ENCODE measurements at places on chromosomes 7 and 10.
A peak's percentile ranks its signal among the peaks of the same experiment; 100 is the strongest.

GRCh38 chr7:4205828-4206227 lies 476.3 kb upstream of the FOXK1 start:
- no peak for DNase-seq

DNA sequence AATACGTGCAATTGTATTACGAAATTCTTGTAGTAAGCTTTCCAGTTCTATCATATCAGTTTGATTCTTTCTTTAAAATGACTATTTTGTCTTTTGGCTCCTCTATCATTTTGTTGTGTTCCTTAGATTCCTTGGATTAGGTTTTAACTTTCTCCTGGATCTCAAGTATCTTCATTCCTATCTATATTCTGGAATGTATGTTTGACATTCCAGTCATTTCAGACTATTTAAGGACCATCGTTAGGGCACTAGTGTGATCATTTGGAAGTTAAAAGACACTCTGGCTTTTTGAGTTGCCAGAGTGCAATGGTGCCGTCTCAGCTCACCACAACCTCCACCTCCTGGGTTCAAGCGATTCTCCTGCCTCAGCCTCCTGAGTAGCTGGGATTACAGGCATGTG lies 45.7 kb upstream of the SFTPD start:
- DNase-seq = no peak

DNA sequence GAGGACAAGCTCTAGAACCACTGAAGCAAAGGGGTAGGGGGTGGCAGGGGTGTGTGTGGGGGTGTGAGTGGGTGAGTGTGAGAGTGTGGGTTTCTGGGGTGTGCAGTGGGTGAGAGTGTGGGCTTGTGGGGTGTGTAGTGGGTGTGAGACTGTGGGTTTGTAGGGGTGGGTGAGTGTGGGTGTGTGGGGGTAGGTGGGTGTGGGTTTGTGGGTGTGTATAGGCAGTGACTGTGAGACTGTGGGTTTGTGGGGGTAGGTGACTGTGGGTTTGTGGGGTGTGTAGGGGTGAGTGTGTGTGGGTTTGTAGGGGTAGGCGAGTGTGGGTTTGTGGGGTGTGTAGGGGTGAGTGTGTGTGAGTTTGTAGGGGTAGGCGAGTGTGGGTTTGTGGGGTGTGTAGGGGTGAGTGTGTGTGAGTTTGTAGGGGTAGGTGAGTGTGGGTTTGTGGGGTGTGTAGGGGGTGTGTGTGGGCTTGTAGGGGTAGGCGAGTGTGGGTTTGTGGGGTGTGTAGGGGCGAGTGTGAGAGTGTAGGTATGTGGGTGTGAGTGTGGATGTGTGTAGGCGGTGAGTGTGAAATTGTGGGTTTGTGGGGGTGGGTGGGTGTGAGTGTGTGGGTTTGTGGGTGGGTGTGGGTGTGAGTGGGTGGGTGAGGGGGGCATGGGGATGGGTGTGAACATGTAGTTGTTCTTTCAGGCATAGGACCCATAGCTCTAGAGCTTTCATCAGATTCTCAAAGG lies 8.8 kb downstream of the NOS3 start:
- no peak for DNase-seq

DNA sequence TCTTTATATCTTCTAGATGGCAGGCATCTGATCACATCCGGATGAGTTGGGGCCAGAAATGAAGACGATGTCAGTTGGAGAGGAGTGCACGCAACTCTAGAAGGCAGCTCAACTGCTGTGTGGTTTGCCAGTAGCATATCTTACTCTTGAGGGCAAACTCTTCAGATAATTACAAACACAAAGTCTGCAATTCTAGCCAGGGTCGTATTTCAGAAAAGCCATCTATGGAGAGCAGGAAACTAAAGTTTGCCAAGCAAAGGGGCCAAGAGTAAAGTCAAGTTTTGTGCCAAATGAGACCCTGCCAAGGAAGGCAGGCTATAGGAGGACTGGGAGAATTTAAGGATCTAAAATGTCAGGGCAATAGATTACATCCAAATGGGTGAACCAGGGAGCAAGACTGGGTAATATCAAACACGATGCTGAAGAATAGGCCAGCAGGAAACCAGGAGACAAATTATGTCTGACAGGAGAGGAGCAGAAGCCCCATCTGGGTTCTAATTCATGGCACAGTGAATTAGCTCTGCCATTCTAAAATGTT lies 312.5 kb upstream of the SEMA3C start:
- no peak for DNase-seq

DNA sequence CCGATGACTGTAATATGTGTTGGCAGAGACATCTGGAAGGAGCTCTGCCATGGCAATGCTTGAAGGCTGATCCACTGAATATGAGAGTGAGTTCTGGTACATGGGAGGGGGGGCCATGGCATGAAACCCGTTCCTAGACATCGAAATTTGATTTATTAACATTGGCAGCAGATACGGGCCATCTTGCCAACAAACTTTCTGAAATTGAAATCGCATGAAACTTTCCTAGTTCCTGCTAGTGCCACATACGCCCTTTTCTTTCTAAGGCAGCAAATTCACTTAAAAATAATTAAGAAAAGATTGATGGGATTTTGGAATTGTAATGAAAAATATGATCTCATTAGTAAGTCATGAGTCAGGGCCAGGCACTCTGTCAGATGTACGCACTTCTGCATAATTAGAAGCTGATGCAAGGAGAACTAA lies 91.8 kb upstream of the KMT2C start:
- no peak for DNase-seq

GRCh38 chr10:93726024-93726423 lies 23.6 kb upstream of the FRA10AC1 start:
- DNase-seq = no peak

GRCh38 chr10:93462881-93463280 lies 19.3 kb downstream of the MYOF start:
- DNase-seq = no peak

DNA sequence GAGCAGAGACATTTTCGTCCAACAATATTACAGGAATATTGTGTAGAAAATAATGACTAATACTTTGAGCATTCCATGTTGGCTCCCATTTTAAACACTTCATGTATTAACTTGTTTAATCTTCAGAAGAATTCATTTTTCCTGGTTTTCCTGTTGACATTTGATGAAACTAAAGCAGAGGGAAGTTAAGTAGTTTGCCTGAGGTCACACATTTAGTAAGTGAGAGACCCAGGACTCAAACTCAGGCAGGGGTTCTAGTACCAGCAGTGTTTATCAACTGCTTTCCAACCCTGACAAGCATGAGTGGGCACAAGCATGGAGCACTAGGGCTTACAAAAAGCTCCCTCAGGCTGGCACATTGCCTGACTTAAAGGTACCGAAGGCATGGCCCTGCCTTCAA lies 719.1 kb downstream of the AUTS2 start:
- DNase-seq = no peak

DNA sequence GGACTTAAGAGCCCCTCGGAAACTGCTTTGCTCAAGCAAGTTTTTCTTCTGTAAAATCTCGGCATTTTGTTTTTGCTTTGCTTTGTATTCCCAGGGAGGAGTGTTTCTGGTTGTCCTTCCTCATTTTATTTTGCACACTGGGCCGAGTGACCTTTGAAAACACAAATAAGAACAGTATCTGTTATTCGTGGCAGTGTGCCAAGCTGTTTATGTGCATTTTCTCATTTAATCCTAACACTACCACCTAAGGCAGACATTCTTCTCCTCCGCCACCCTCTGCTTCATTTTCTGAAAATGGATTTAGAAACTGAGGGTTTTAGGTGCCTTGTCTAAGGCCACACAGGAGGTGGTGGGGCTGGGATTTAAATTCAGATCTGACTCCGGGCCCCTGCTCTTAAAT lies 218.5 kb downstream of the TCF7L2 start:
- DNase-seq = no peak

- DNase-seq = no peak
Observed at GRCh38 chr10:119526621-119527592, 15.6 kb downstream of the RGS10 start.

DNA sequence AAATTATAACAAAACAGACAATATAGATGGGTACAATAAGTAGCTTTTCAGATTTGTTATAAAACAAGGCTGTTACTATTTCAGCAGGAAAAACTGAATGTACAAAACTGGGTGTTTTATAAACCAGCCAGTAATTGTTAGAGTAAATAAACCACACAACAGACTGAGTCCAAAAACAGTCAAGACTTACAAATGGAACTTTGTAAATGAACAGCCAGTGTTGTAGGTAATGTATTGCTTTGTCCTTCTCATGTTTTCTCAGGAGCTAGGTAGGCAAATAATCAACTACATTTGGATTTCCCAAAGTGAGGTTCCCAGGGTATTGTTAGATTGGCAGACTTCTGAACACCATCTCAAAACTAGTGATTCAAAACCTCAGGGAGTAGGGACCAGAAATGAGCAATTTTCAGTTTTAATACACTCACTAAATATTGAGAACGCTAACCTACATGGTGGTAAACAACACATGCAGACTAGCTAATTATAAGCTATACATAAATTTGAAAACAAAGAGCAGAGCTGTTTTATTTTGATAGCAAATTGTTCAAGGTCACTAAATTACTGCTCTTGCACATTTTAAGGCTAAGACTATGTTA lies 36.2 kb downstream of the HERPUD2 start:
- DNase-seq = no peak

GRCh38 chr7:40546616-40547501 lies 412.1 kb downstream of the SUGCT start:
- no peak for DNase-seq

- no peak for DNase-seq
Observed at GRCh38 chr10:72729528-72729927, 37.6 kb downstream of the MCU start.

GRCh38 chr7:45890902-45891461 lies 2.7 kb downstream of the IGFBP1 start:
- peak; percentile 61 for DNase-seq

GRCh38 chr7:94008537-94008936 lies 4.4 kb upstream of the BET1 start:
- DNase-seq = no peak

- no peak for DNase-seq
Observed at GRCh38 chr10:93475227-93475626, 6.9 kb downstream of the MYOF start.

GRCh38 chr10:23316406-23316805 lies 28.2 kb downstream of the C10orf67 start:
- DNase-seq = no peak

DNA sequence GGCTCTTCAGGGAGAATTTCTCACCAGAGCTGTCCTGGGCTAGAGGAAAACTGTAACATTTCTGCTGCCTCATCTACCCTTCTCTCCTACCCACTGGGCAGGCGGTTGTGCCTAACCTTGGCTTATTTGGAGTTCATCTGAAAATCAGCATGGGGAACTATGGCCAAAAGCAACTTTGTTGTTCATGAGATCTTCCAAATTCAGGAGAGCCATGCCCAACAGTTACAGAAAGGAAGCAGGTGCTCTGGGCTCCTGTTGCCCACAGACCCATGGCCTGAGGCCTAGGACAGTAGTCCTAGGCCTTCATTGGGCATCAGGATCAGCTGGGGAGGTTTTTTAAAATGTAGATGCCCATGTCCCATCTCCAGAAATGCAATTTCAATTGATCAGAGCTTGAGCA lies 85.2 kb downstream of the GRID1 start:
- DNase-seq = no peak

GRCh38 chr10:44956717-44957706 lies 2.6 kb upstream of the RASSF4 start:
- DNase-seq = no peak

DNA sequence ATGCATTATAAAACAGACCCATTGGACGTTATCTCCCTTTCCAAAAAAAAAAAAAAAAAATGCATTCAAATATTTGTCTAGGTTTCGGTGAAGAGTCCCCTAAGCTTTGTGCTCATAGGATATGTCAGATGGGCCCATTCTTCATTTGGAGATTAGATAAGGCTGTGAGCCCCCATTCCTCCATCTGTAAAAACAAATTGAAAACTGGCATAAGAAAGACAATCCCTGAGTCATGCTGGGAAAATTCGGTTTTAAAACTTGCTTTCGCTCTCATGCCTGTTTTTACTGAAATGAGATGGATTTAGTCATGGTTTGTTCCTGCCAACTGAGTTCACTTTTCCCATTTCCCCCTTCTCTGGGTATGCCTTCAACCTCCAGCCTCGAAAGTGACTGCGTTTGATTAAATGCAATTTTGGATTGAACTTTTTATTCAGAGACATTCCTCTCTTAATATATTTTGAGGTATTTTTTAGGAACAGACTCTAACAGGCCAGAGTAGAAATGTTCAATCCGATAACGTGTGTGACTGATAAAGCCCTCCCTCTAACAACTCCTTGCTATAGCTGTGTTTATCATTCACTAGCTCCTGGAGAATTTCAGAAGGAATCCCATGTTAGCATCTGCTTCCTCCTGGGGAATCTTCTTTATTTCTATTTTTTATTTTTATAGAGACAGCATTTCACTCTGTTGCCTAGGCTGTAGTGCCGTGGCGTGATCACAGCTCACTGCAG lies 190.9 kb upstream of the LYZL2 start:
- DNase-seq = no peak

DNA sequence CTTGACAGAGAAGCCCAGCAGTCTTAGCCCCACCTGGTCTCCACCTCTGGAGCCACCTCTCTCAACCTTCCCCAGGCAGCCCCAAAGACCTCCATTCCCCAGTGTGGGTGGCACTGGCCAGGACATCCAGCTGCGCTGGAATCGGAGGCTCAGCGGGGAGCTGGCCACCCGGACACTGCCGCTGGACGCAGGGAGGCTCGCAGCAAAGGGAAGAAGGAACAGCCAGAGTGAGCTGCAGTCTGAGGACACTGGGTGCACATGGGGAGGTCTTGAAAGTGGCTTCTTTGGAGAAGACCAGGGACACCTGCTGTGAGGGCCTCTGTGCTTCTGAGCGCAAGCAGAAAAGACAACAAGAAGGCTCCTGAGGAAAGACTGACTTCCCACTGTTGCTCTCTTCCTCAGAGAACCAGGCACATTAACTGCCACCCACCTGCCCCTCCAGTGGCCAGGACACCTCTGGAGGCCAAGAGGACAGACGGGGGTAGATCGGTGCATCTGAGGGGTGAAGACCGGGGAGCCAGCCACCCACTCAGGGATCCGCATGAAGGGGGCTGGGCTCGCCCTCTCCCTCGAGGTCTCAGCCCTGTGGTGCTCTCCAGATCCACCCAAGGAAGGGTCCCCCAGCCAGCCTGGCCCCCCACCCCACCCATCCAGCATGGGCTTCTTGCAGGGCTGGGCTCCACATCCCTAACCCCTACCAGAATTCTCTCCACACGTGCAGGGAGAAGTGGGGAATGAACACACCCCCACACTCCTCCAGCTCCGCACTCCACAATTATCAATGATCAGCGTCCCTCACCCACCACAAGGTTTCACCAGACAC lies 1.8 kb downstream of the CAMK2B start:
- DNase-seq = no peak

DNA sequence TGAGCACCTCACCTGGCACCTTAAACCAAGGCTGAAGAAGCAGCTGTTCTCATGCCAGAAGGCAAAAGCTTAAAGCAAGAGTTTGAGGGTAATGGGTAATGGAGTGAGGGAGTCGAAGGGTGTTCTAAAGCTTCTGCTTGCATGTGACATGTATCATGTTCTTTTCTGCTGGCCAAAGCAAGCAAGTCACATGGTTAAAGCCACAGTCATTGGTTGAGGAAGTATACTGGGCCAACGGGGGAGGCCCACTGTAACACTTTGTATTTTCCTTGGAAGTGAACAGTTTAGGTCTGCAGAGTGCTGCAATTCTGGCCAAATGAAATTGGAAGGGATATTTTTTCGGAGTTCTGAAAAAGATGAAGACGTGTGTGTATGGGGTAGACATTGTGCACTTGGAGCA lies 75.7 kb downstream of the REEP3 start:
- DNase-seq = no peak

GRCh38 chr10:132509506-132510173 lies 27.9 kb upstream of the INPP5A start:
- DNase-seq = no peak
